ENCODE measurements at places on chromosomes 7 and 10. TPM values are rescaled to one million over a fixed set of nuclear protein-coding genes. Genes with fewer than 3 reads are reported as not detected.

DNA sequence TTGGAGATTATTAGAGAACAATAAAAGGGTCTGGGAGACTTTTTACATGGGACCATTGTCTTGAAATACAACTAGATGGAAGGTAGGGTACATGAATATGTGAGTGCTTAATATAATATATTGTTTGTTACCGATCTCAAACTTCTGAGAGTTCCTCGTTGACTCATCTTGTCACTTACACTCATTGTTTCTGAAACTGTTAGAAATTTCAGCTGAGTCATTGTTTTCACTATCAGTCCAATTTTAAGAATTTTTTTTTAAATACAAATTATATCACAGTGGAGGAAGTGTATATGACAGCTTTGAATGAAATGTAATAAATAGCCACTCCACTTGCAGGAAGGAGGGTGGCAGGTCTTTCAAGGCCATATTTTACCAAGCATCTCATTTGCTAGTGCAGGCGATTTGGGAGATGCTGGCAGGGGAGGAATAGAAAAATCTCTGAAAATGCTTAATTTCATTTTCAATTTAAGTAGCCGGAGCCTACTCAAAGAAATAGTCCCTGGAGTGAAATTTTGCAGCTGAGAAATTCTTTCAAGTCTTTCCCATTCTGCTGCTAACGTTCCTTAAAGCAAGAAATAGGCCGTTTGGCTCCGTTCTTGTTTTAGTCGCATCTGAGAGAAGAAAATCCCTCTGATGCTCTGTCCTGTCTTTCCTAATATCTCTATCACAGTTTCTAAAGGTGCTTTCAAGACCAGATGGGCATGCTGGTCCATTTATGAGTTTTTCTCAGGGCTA lies 1404.2 kb upstream of the CELF2 start:
- no peak overlapping the region for H3K4me3 ChIP-seq
- H3K27me3 ChIP-seq: no peaks in the 10 kb centered on the region
- H3K27ac ChIP-seq: no peak overlapping the region
- no peaks in the 10 kb centered on the region for H3K4me1 ChIP-seq
- no peak for DNase-seq

- H3K27me3 ChIP-seq: no peaks in the 10 kb centered on the region
- no peak overlapping the region for H3K27ac ChIP-seq
- H3K36me3 ChIP-seq: no peaks in the 10 kb centered on the region
- H3K4me1 ChIP-seq: no peaks in the 10 kb centered on the region
- no peak overlapping the region for H3K4me3 ChIP-seq
Observed at GRCh38 chr10:94042001-94042833, 48.5 kb downstream of the PLCE1 start.

The HMX3 gene
- not detected for total RNA-seq

- H3K36me3 ChIP-seq: no peaks in the 10 kb centered on the region
- no peak for DNase-seq
- H3K27me3 ChIP-seq: no peaks in the 10 kb centered on the region
- no peak overlapping the region for H3K27ac ChIP-seq
- no peaks in the 10 kb centered on the region for H3K4me1 ChIP-seq
Observed at GRCh38 chr10:586151-586550, 103.3 kb downstream of the DIP2C start.

GRCh38 chr10:35409094-35409582 lies 72.8 kb downstream of the CCNY start:
- H3K4me1 ChIP-seq: peaks cover 25% of the 10 kb centered on the region
- no peak overlapping the region for H3K27ac ChIP-seq
- DNase-seq: no peak
- H3K36me3 ChIP-seq: no peaks in the 10 kb centered on the region
- no peak overlapping the region for H3K4me3 ChIP-seq

The CDC14C gene
- total RNA-seq: not detected

GRCh38 chr7:42915356-42915755 lies 3.5 kb upstream of the C7orf25 start:
- no peak overlapping the region for H3K27ac ChIP-seq
- H3K4me3 ChIP-seq: no peak overlapping the region
- DNase-seq: no peak
- peaks cover 9% of the 10 kb centered on the region for H3K4me1 ChIP-seq
- no peaks in the 10 kb centered on the region for H3K27me3 ChIP-seq
